Esophagus muscularis mucosa (tissue), 4 donors: ENCODE measurements at places on chromosomes 12 and 14. TPM values are rescaled to one million over a fixed set of nuclear protein-coding genes. Genes with fewer than 3 reads are reported as not detected.

DNA sequence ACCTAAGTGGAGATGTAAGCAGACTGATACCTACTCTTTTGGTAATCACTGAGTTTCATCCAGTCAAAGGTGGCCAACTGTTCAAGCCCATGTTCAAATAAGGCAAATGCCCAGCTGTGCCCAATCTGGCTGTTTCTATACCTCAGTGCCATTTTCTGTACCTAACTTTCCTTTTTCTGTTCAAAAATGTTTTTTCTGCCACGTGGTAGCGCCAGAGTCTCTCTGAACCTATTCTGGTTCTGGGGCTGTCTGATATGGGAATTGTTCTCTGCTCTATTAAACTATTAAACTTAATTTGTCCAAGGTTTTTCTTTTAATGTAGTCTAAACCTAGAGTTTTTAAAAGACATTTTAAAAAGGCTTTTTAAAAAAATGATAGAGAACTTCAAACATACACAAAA lies 391.2 kb downstream of the NOVA1 start:
- DNase-seq: no peak

Gene SELPLG
- 10.4 TPM for total RNA-seq

GRCh38 chr12:15428632-15429031 lies 106.3 kb downstream of the PTPRO start:
- DNase-seq: no peak

DNA sequence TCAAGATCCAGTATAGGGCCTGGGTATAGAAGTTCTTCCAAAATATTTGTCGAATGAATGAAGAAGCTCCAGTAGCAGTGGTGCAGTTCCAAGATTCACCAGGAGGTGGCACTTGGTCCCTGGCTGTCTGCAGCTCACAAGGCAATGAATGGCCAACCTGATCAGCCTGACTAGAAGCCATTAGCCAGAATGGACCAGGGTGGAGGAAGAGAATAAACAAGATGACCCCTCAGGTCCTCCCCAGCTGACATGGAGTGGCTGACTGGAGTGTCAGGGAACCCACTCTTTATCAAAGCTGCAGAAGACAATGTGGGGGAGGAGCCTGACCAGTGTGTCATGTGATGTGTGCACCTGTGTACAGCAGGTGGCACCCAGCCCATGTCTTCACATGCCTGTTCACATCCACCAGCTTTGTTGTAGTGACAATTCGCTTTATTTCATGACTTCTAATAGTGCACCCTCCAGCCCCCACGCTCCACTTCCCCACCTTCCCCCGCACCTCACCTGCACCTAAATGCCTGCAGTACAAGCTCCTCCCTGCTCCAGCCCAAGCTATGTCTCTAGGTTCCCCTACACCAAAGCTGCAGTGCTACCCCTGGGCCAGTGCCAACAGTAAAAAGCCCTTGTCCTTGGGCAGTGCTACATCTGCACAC lies 3.0 kb downstream of the LTBP2 start:
- DNase-seq: peak; percentile 97

GRCh38 chr14:54672688-54673087 lies 105.8 kb downstream of the SAMD4A start:
- DNase-seq: no peak

- DNase-seq: no peak
Measured at GRCh38 chr14:67411370-67411769, 595 bp downstream of the PLEK2 start.

Gene TMPRSS12
- not detected for total RNA-seq

DNA sequence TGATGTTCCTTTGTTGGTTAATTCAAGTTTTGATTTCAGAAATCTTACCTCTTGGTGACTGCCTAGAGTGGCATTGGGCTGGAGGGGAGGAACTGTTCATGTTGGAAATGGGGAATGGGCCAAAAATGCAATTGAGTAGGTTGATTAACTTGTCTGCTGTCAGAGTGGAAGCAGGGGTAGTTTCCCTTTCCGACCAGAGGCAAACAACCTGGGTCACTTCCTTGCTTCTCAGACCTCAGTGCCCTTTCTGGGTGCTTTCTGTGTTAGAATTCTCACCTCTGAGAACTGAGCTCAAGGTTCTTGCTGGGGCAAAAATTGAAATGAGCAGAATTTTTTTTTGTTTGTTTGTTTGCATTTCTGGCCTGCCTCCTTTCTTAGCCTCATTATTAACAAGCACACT lies 2.3 kb upstream of the M6PR start:
- DNase-seq: no peak

GRCh38 chr12:5008661-5009060 lies 35.0 kb upstream of the KCNA5 start:
- no peak for DNase-seq

GRCh38 chr12:108857158-108857407 lies 300 bp downstream of the SSH1 start:
- no peak for DNase-seq

- DNase-seq: no peak
Measured at GRCh38 chr12:46530373-46531056, 157.9 kb upstream of the SLC38A2 start.

Gene ENDOU
- total RNA-seq: 0.39 TPM

DNA sequence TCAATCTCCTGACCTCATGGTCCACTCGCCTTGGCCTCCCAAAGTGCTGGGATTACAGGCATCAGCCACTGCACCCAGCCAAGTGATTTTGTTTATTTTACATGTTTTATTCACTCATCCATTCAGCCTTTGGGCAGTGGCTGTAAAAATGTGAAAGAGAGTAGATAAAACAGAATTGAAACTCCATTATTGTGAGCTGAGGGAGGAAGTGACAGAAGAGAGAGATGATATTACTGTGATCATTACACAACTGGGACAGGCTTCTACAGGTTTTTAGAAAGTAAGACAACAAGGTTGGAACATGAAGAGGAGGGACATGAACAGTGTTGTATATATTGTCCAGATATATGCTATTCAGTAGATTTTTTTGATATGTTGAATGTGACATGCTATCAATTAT lies 25.0 kb downstream of the CREBL2 start:
- no peak for DNase-seq

DNA sequence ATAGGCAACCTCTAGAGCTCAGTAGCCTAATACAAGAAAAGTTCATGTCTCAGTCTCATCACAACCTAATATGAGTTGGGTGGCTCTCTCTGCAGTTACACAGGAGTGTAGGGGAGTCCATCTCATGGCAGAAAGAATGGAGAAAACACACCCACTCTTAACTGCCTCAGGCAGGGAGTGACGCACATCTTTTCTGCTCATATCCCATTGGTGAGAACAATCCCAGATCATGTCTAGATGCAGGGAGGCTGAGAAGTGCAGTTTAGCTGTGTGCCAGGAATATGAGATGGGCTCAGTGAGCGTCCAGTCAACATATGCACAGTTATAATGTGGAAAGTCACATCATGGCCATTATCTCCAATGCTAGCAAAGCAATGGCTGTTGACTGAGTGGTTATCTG lies 59.3 kb upstream of the KCNA5 start:
- DNase-seq: no peak

Gene NINJ2
- 7.3 TPM for total RNA-seq

Gene TAS2R13
- total RNA-seq: 0.52 TPM

GRCh38 chr14:45526715-45527549 lies 273.9 kb upstream of the MIS18BP1 start:
- no peak for DNase-seq

Gene AGAP2
- 2.5 TPM for total RNA-seq

GRCh38 chr12:27427824-27428223 lies 18.7 kb upstream of the SMCO2 start:
- DNase-seq: no peak

Gene LRP6
- 26.2 TPM for total RNA-seq

GRCh38 chr12:129234209-129234608 lies 380.9 kb downstream of the GLT1D1 start:
- DNase-seq: peak; percentile 12

Gene OTX2
- not detected for total RNA-seq

DNA sequence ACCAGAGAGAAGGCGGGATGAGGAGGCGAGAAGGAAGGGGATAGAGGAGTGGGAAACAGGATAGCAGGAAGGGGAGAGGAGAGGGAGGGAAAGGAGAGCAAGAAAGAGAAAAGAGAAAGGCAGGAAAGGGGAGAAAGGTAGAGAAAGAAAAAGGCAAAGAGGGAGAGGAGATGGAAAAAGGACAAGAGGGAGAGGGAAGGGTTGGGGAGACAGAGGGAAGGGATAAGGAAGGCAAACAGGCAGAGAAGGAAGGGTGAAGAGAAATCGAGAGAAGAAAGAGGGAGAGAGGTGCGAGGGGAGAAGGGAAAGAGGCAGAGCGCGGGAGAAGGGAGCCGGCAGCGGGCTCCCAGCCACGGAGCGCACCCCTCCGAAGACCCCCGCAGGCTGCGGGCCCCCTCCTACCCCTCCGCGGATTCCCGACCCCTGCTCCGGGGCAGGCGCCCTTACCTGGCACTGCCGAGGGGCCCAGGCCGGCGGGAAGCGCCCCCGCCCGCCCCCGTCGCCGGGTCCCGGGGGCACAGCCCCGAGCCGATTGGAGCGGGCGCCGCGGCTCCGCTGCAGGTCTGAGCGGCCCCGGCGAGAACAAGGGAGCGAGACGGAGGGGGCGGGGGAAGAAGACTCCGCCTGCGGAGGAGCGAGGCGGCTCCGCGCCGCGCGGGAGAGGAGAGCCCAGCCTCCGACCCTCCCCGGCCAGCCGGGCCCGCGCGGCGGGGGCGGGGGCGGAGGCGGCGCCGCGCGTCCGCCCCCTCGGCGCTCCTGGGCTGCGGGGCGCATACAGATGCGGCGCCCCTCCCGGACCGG lies at the start of gene CDH24:
Gene CDH24, minus strand, starts transcription at position 565 of the 801 bp plus-strand sequence. CDS start 1,787 bp downstream, outside the sequence.
- no peak for DNase-seq

GRCh38 chr12:13870255-13870654 lies 111.1 kb downstream of the GRIN2B start:
- DNase-seq: no peak

DNA sequence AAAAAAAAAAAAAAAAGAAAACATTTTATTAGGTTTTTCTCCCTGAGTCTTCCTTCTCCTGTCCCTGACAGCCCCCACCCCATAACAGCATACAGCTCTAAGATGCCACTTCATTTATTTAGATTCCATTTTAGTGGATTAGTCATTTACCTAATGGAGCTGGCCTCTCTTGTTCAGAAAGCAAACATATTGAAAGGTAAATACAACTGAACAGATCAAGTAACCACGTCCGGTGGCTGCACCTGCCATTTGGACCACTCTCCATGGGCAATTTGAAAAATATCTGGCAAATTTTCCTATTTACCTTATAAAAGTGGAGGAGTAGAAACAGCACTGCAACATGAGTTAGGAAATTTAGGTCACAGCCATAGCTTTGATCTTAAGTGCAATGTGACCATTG lies 254.6 kb downstream of the C12orf42 start:
- no peak for DNase-seq

DNA sequence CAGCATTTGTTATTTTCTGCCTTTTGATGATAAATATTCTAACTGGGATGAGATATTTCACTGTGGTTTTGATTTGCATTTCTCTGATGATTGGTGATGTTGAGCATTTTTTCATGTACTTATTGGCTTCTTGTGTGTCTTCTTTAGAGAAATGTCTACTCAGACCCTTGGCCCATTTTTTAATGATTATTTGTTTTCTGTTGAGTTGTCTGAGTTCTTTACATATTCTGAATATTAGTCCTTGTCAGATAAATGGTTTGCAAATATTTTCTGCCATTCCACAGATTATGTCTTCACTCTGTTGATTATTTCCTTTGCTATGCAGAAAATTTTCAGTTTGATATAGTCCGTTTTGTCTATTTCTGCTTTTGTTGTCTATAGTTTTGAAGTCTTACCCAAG lies 317.0 kb downstream of the CEP128 start:
- DNase-seq: no peak

Gene LRP1-AS
- not detected for total RNA-seq
